AG08395 (cell line): ENCODE measurements at places on chromosomes 6 and 20.

GRCh38 chr6:20724443-20725190 lies 190.4 kb downstream of the CDKAL1 start:
- DNase-seq = no peak

GRCh38 chr20:45083127-45083526 lies 17.8 kb downstream of the KCNS1 start:
- no peak for DNase-seq

DNA sequence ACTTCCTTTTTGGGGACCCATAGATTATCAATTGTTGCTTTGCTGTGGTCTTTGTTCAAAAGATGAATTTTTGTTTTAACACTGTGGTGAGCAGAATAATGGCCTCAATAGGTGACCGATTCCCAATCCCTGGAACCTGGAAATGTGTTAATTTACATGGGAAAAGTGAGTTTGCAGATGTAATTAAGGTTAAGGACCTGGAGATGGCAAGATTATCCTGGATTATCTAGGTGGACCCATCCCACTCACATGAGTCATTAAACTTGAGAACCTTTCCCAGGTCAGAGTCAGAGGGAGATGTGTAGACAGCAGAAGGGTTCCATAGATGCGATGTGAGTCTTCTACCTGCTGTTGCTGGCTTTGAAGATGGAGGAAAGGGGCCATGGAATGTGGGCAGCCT lies 36.2 kb upstream of the HBS1L start:
- no peak for DNase-seq

DNA sequence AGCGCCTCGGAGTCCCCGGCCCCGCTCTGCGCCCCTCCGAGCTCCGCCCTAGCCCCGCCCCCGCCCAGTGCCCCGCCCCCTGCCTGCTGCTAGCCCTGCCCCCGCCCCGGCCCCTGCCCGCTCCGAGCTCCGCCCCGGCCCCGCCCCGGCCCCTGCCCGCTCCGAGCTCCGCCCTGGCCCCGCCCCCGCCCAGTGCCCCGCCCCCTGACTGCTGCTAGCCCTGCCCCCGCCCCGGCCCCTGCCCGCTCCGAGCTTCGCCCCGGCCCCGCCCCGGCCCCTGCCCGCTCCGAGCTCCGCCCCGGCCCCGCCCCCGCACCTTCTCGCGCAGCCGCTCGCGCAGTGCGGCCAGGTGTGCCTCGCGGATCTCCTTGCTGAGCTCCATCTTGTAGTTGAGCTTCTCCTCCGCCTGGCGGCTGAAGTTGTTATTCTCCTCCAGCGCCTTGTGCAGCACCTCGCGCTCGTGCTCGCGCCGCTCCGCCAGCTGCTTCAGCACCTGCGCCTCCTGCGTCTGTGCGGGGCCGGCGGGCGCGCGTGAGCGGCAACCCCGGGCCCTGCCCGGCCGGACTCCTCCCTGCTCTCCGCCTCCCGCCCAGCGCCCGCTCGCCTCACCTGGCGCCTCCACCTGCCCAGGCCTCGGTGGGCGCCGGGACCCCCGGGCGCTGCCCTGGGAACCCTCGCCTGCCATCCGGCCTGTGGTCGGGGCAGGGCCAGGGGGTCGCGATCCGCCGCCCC lies 11.3 kb downstream of the STMN3 start:
- peak; percentile 94 for DNase-seq

DNA sequence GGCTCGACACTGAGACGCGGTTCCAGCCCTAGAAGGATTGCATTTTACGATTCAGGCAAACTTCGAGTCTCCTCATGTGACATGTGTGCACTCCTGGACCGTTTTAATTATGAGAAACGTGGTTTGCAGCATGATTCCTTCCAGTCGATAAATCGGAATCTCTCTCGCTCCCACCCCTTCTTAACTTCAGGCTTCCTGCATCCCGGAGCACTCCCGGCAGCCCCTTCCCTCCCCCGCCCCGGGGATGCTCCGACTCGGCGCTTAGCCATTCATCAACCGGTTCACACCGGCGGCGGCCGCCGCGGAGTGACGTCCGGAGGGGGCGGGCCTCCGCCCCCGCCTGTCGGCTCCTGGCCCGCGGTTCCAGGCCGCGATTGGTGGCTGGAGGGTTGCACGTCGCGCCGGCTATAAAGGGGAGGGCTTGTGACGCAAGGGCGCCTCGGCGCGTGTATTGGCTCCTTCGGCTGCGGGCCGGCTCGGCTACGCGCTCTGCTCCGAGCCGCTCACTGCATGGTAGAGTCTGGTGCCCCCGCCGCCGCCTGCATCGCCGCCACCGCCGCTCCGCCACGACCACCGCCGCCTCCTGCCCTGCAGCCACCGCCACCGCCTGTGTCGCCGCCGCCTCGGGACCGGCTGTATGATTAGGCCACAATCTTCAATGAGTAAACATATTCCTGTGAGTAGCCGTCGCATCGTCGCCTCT lies at the start of the genes LOC128125822 and PTP4A1:
LOC128125822 (plus strand) TSS at position 437 of the 703 bp plus-strand sequence.
PTP4A1 (plus strand) TSS at position 437 of the 703 bp plus-strand sequence. CDS start 4,401 bp downstream, outside the sequence.
- DNase-seq = peak; percentile 97

DNA sequence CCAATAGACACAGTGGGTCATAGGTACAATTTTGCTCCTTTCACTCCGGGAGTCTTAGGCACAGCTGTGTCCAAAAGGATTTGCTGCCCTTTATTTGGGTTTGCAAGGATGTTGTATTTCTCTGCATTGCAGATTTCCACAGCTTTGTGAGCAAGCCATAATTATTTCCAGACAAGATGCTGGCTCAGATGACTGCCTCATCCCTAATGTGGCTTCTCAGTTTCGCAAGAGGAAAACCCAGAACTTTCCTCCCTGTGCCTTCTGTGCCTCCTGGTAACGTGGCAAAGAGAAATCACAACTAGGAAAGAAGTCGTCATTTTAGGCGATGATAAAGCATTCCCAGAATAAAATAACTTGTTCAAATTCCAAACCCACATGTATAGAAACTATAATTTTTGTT lies 33.7 kb downstream of the FAM50B start:
- DNase-seq = peak; percentile 91

DNA sequence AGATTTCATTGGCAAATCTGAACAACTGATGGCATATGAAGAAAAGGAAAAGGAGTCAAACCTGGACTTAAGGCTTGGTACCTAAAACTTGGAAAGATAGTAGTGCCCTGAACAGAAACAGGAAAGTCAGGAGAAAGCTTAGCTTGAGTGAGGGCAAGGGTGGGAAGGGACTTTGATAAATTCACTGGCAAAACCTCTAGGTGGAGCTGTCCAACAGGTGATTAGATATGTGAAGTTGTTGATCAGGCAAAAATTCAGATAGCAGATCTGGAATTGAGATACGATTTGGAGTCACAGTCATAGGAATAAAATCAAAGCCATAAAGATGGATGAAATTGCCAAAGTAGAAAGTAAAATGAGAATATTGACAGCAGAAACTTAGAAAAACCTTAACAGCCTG lies 16.1 kb upstream of the ZNF292 start:
- peak; percentile 63 for DNase-seq

DNA sequence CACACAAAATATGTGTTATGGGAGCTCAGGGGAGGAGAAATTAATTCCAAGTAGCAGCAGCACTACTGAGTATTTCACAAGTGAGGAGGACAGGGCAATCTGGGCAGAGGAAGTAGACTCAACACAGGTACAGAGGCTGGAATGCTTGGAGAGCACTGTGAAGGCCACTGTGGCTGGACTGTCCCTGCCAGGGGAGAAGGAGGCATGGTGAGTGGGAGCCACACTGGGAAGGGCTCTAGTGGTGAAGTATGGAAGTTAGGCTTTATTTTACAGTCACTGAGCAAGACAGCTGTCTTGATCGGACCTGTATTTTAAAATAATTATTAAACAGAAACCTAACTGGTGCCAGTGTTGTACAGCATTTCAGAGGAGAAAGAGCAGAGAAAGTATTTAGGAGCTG lies 28.8 kb downstream of the FAM229B start:
- DNase-seq = no peak

DNA sequence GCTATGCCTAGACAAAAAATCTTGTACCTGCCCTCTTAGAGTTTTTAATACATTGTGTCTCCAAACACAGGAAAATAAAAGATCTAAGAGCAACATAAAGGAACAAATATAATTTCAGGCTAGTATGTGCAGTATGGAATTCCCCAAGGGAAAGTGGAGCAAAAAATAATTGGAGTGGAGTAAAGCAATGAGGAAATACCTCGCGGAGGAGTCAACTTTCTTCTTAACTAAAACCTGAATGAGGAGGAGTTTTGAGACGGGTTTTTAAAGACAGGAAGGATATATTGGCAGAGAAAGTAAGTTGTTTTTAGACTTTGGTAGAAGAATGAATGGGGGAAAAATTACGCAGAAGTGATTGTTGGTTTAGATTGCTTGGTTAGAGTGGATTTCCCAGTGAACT lies 14.0 kb downstream of the HIVEP1 start:
- no peak for DNase-seq

DNA sequence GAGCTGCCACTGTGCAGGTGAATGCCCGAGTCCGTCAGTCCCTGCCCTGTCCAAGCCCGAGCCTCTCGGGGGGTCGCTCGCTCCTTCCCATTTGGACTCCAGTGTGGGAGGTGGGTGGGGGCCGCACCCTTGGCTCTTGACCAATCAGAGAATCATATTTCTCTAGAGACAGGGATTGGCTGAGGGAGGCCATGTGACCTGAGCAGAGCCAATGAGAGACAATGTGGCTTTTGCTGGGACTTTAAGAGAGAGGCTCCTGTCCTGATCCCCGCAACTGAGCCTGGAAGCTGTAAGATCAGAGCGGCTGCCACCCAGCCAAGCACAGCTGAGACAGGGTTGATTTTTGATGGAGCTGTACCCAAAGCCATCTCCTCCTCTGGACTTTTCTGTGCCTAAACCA lies 199.3 kb downstream of the TFAP2C start:
- DNase-seq = peak; percentile 52

DNA sequence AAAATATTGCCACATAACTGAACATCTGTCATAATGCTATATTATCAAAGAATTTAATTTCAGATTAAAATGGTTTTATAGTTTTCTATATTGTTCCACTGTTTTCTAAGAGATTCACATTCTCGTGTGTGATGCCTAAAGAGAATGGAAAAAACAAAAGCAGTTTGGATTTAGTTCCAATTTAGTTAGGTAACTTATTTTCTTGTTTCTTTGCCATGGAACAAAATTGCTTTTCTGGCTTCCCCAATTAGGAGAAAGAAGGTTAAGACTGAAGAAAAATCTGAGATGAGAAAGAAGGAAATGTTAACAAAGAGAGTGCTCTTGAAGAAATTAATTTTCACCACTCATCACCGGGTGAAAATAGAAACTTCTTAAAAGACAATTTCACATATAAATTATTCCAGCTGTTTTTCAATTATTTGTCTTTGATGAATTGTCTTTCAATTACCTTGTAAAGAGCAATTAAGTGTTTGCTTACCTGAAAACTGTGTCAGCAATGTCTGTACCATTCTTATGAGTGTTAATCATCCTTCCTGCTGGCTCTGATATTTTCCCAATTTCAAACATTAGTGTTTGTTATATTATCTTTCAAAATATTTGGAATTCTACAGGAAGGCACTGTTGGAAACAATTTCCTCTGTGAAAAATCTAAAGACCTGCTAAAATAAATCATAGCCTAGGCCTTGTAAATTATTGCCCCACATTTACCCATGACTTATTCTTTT lies 19.5 kb downstream of the PHACTR2 start:
- no peak for DNase-seq

GRCh38 chr6:15544321-15544900 lies 118.4 kb downstream of the DTNBP1 start:
- no peak for DNase-seq
